ENCODE measurements at places on chromosomes 3 and 15.

DNA sequence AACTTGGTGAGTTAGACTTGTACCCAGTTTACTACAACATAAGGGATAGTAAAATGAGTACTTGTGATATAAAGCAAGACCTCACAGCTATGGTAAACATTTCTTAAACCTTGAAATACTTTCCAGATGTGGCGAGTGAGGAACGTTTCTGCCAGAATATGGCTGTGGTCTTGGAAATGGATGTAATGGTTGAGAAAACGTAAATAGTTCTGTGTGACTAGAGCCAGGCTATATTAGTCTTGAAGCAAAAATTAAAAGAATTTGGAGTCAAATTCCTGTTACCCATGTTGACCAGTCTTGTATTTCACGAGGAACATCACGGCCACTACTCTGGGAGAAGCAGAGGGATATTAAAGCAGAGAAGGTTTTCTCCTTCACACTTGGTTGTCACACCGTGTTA is 15.3 kb downstream of the OR4F15 start:
- DNase-seq: no peak

- no peak for DNase-seq
Measured at GRCh38 chr3:181614878-181615277, 96.8 kb upstream of the SOX2 start.

DNA sequence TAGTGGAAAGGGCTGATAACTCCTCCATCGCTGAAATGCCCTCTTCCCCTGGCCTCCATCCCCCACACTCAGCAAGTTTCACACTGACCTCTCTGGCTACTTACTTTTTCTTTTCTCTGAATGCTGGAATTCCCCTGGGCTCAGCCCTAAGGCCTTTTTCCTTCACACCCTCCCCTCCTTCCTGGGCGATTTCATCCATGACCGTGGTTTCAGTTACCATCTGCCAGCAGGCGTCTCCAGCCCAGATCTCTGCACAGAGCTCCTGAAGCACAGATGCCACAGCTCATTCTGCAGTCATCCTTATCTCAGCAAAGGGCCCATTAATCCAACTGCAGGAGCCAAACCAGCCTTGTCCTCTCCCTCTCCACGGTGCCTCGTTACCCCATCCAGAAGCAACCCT is 114.0 kb downstream of the RFTN1 start:
- DNase-seq: peak; percentile 61

- no peak for DNase-seq
Measured at GRCh38 chr3:120741837-120742197, 499 bp downstream of the RABL3 start.

GRCh38 chr15:69524814-69525213 is 72.2 kb downstream of the RPLP1 start:
- DNase-seq: no peak

GRCh38 chr3:167967257-167968036 is 128.3 kb downstream of the GOLIM4 start:
- DNase-seq: no peak

DNA sequence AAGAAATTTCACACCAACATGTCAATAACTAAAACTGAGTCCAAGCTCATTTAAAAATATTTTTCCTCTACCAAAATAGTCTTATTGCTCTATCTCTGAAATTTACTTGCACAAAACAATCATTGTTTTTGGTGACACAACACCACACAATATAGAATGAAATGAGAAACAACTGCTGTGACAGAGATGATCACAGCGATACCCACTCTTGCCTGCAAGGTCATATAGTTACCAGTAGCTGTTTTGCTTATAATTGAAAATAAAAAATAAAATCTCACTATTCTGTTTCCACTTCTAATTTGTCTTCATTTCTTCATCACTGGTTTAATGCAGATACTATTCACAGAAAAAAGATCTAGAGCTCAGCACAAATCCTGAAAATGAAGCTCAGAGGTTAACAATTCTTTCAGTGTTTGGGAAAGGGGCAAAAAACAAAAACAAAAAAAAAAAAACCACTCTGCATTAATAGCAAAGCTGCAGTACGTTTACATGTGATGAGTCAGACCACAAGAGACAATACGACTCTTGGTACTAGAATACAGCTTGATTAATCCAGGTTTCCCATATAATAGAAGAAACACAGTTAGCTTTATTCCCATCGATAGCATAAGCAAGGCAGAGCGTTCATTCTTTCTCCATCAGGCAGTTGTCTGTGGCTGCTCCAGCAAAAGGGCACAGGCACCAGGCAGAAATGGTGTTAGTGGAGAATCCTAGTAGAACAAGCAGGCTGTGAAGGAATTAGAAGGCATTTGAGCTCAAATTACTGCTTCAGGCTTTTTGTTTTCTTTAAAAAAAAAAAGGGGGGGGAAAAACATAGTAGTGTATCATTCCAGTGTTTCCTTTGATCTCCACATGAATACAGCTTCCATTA is 773 bp downstream of the ANKRD28 start:
- no peak for DNase-seq

DNA sequence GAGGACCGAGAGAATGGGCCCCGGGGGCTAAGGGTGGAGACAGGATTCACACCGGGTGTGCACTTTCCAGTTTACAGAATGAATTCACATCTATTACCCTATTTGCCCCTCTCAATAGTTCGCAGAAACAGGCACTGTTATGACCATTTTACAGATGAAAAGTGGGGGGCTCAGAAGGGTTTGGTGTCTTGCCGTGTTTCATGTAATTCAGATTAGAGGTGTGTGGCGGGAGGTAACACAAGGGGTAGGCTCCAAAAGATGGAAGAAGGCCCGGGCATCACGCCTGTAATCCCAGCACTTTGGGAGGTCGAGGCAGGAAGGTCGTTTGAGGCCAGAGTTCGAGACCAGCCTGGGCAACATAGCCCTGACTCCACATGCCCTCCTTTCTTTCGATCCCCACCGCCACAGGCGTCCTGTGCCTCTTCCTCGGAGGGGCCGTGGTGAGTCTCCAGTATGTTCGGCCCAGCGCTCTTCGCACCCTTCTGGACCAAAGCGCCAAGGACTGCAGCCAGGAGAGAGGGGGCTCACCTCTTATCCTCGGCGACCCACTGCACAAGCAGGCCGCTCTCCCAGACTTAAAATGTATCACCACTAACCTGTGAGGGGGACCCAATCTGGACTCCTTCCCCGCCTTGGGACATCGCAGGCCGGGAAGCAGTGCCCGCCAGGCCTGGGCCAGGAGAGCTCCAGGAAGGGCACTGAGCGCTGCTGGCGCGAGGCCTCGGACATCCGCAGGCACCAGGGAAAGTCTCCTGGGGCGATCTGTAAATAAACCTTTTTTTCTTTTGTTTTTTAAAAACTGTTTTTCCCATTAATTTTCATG is 3.4 kb downstream of the DUOXA2 start:
- no peak for DNase-seq

All from NCI-H446 (cell line).